ENCODE measurements at places on chromosomes 5 and 9.

DNA sequence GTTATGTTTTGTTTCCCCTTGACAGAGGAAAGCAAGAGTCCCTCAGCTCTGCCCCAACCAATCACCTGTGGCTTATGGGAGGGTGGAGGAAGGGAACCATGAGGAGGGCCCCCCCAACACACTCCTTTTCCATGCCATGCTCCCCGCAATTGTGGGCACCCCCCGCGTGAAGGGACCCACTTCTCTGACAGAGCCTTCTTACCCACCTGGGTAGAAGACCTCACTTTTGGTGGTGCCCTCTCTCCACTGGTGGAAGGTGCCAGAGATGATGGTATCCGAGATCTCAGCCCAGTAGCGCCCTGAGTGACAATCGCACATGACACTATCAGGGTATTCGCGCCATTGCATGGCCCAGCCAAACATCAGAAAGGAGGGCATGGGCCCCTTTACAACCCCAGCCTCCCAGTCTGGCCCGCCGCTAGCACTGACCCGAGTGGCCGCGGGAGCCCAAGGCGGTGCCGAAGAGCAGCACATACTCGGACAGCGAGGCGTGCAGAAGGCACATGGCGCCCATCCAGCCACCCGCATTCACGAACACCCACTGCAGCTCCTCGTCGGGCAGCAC, 714 bp downstream of the SIGMAR1 start:
- no peak for DNase-seq

DNA sequence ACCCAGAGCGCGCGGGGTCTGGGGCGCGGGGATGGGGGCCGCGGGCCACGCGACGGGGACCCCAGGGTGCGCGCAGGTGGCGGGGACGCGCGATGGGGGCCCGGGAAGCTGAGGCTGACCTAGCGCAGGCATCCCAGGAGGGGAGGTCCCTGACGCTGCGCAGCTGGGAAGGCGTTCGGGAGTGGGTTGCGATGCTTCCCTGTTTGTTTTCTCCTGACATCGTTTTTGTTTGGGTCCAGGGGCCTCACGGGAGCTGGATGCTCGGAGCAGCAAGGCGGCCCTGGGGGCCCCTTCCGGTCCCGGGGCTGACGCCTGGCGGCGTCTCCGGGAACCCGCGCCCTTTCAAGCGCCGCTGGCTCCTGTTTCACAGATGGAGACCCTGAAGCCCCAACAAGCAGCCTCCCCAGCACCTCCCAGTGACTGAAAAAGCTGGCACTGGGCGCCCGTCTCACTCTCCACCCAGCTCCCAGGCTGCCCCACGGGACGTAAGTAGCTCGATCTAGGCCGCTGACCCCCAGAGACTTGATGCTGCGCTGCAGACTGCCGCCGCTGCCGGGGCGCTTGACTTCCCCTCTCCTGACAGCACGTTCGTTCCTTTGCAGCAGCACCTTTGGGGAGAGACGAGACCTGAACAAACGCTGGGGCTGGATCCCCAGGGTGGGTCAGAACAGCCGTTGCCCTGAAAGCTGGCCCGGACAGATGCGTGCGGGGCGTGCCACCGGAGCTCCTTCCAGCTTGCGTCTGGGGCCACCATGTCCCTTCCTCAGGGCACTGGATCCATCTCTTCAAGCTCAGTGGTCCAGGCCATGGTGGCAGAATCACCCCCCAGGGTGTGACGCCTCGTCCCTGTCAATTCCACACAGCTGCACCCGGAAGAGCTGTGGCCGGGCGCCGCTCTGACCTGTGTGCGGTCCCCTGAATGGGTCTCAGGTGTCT, 593 bp downstream of the BRD3OS start:
- DNase-seq = peak; percentile 24

DNA sequence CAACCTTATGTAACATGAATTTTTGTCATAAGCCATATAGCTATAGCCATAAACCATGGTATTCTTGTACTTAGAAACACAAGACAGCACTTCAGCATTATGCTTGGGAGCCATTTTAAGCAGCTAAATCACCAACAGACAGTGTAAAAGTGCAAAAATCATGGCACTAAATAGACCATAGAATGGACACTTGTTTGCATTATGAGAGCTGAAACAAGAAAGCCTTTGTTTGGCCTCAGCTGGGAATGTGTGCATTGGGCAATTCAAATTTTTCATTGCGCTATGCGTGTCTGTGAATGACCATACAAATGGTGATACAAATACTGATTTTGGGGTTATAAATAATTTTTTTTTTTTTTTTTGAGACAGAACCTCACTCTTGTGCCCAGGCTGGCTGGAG, 23.7 kb downstream of the KDM4C start:
- DNase-seq = no peak

DNA sequence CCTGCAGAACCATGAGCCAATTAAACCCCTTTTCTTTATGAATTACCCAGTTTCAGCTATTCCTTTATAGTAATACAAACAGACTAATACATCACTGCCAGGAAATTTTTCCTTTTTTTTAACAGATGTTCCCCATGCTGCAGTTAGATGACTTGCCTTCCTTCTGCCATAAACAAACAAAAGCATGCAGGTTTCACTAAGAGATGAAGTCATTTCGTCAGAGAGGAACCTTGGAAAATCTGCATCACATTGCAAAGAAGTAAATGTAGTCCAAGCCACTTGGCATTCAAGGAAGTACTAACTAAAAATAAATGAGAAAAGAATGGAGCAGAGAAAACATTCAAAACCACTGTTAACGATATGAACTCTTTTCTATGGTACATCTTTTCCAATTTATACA, 194.1 kb upstream of the EFNA5 start:
- DNase-seq = no peak

DNA sequence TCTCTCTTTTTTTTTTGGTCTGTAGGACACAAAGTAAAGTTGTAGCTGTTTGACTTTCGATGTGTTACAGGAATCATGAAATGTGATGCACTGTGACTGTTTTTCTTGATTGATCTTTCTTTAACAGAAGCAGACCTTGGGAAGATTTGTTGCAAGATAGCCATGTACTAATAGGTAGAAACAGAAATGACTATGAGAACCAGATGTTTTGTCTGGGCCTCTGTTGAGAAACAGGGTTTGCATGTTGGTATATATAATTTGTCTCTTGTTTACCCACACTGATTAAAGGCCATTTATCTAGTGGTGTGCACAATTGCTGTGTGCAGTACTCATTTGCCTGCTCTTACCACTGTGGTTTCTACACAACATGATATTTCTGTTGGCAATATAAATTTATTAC, 125.1 kb downstream of the HACD4 start:
- DNase-seq = no peak

GRCh38 chr5:1515311-1515920, 8.3 kb downstream of the LPCAT1 start:
- no peak for DNase-seq

GRCh38 chr5:149747141-149747832, 17.2 kb downstream of the PPARGC1B start:
- no peak for DNase-seq

DNA sequence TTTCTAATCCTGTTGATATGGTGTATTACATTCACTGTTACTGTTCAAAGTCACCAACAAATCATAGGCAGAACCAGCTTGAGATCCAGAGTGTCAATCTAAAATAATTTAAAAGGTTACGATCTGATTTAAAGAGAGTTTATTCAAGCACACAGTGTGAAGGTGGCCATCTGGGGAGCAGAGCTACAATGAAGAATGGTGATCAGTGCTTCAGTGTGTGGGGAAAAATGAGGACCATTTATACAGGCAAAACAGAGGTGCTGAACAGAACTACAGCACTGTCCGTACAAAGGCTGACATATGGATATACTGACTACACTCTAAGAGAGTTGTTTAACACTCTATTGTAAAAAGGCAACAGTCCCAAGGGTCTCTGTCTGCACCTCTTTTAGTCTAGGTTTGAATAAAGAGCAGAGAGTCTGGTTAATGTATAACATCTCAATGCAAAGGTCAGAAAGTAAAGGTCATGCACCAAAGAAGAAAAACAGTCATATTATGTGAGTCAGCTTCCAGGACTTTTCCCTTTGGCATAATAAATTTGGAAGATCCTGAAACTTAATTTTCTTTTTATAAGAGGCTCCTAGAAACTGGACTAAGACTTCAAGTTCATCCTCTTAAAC, 29.7 kb upstream of the TDRD7 start:
- no peak for DNase-seq

DNA sequence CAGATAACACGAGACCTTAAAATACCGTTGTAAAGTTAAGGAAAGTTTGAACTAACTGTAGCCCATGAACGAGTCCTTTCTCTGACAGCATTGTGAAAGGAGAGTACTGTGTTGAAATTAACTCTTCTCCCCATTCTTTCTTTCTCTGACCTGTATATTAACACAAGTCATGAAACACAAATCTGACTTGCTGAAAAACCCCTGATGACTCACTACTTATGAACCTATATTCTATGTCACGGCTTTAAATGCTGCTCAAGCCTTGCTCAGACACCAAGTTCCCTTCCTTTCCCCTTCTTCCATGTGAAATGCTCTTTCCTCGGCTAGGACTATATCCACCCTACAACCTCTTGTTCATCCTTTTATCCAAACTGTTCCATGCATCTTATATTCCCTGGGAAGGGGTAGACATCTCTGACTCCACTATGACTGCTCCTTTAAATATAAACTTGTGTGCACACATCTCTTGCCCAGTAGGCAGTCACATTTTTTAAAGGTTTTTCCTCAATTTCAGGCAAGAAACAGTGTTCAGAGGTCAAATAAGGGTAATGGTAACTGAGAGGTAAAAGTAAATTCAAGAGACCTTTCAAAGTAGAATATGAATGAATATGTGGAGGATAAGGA, 142.9 kb downstream of the NFIB start:
- no peak for DNase-seq

DNA sequence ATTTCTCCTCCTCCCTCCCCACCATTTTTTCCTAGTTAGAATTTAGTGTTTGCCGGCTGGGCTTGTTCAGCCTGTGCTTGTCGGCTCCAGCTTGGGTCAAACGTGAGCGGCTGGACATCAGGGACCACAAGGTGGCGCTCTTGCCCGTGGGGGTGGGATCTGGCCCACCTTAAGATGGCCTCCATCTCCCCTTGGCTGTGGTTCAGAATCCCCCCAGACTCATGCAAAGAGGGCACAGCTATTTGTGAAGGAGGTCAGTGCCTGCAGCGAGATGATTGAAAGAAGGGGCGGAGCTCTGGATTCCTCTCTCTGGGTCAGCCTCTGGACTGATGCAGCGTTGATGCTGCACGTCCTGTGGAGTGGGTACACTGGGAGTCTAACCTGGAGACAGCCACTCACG, 283.3 kb upstream of the TUT7 start:
- DNase-seq = no peak

DNA sequence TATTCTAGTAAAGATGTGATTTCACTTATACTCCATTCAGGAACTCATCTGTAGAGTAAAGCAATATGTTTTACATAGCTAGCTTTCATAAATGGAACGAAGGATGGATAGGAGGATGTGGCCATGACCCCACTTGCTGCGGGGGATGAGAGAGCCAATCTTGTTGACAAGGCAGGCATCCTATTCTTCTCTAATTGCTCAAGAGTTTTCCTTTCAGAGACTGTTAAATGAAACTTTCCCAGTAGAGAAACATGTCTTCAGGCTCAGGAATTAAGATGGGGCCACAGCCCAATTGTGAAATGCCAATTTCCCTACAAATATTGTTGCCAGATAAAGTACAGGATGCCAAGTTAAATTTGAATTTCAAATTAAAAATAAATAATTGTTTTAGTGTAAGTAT, 196.2 kb upstream of the TUT7 start:
- DNase-seq = no peak

- DNase-seq = no peak
Measured at GRCh38 chr5:115166744-115167393, 2.8 kb downstream of the TRIM36 start.

- no peak for DNase-seq
Measured at GRCh38 chr9:14018081-14018480, 295.9 kb downstream of the NFIB start.

DNA sequence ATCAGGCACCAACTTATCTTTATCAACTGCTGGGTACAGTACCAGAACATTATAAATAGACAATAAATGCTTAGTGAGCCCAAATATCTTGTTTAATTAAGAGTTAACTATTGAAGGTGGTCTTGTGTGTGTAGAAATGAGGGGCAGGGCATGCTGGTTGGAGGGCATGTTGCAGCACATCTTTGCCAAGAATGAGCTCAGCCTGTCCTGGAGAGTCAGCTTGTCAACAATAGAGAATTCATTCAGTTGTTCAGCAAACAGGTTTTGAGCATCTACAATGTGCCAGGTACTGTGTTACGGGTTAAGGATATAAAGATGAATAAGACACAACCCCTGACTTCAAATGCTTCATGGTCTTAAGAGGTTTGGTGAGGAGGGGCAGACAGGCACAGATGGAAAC, 19.2 kb upstream of the F2RL1 start:
- no peak for DNase-seq

DNA sequence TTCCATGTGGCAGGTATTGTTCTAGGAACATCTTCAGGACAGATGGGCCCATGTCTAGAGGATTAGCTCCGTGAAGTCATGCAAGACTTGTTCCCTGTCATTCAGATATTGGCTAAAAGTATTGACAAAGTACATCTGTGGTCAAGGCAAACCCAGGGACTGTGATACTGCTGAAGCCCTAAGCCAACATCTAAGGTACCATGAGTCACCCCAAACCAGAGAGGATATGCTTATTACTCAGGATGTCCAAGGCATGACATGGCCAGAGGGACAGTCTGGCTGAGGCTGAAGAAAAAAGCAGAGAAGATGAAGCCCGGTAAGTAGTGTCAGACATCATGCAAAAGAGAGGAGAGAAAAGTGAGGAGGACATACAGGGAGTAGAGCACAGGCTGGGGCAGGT, 31.0 kb downstream of the HMHB1 start:
- no peak for DNase-seq

- DNase-seq = no peak
Measured at GRCh38 chr9:121860744-121861143, 209.3 kb downstream of the DAB2IP start.

DNA sequence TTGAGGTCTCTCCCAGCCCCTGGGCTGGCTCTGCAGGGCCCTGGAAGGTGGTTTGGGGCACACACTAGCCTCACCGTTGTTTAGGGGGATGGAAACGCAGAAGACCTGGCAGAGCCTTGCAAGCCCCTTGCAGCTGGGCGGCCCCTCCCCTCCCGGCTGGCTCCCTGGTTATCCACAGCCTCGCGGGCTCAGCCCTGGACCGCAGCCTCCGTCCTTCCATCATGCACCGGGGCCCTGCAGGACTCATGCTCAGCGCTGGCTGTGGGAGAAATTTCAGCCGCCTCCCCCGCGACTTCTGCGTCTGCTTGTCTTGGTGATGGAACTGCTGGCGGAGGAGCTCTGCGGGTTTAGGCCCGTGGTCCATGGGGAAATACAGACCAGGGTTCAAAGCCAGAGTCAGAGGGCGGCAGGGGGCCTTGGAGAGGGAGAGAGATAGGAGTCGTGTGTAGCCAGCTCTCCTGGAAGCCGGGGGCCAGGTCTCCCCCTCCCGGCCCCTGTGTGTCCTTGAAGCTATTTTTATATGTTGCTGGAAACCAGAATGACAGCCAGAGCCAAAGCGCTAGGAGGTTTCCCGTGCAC, 75.8 kb upstream of the IER5L start:
- DNase-seq = no peak

DNA sequence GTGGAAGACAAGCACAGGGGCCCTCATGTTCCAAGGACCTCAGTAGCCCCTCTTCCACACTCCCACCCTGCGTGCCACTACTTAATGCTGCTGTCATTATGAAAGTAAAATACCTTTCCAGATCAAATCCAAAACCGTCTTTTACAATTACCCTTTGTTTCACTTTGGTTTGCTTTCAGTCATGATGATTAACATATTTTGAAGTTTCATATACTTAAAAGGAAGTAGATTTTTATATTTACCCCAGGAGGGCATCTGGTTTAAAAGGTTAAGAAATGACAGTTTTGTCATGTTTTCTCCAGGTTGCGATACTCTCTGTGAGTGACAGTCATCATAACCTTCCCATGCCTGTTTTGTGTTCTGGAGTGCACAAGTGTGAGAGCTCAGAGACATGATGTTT, 13.5 kb upstream of the MAP1B start:
- DNase-seq = no peak

All from effector CD8-positive, alpha-beta T cell (primary cell).